ENCODE measurements at places on chromosomes 16 and 17.

DNA sequence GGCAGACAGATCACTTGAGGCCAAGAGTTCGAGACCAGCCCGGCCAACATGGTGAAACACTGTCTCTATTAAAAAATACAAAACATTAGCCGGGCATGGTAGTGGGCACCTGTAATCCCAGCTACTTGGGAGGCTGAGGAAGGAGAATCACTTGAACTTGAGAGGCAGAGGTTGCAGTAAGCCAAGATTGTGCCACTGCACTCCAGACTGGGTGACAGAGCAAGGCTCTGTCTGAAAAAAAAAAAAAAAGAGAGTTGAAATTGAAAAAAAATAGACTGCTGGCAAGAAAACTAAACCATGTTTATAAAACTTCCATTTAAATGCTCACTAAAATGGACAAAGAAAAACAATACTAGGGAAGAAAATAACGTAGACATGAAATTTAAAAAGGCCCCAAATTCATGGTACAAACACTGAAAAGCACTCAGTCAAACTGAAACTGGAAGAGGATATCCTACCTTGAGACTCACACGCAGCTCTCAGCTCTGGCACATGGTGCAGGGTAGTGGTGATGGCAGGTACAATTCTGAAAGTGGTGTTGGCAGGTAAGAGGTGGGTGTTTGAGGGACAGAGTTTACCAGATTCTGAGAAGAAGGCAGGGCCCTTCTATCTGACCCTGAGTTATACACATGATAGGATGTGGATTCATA, 19.3 kb downstream of the CNTROB start:
- no peak for DNase-seq

DNA sequence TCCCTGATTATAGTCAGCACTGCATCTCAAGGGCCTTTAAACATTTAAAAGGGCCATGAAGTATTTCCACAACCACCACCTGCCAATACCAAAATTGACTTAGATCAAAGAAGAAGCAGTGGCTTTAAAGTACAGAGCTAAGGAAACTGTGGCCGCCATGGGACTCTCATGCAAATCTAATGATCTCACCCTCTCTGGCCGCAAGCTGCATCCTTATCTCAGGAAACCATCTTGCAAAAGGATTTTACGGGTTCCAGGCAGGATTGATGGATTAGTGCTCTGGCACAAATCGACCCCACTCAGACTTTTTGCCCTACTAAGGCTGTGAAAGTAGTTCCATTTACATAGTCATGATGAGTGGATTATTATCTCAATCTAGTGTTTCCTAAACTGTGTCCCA, 22.6 kb downstream of the CDRT4 start:
- no peak for DNase-seq

GRCh38 chr16:14378131-14378551, 251.9 kb downstream of the PARN start:
- DNase-seq: no peak

GRCh38 chr17:65455972-65456343, 105.5 kb downstream of the AXIN2 start:
- no peak for DNase-seq

DNA sequence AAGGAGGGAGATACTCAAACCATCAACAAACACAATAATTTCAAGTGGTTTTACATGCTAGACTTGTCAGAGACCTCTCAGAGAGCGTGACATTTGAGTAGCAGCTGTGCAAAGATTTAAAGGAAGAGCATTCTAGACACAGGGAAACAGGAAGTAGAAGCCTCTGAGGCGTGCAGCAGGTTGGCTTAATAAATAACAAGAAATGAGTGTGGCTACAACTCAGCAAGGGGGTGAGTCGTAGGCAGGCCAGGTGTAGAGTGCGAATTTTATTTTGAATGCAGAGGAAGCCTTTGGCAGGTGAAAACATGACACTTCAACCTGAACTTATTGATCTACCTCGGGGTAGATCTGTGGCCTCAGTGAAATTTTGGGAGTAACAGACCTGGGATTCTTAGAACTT, 73.2 kb upstream of the MRTFB start:
- DNase-seq: no peak

GRCh38 chr16:54177862-54178477, 108.6 kb downstream of the IRX3 start:
- no peak for DNase-seq

- no peak for DNase-seq
These were observed 31.0 kb downstream of the SMARCE1 start for GRCh38 chr17:40616592-40616991.

- DNase-seq: no peak
These were observed at the start of gene COL1A1 for GRCh38 chr17:50201276-50201854. Gene COL1A1, minus strand, starts transcription at chr17:50201631. Its CDS starts 118 bp downstream, at chr17:50201513.

DNA sequence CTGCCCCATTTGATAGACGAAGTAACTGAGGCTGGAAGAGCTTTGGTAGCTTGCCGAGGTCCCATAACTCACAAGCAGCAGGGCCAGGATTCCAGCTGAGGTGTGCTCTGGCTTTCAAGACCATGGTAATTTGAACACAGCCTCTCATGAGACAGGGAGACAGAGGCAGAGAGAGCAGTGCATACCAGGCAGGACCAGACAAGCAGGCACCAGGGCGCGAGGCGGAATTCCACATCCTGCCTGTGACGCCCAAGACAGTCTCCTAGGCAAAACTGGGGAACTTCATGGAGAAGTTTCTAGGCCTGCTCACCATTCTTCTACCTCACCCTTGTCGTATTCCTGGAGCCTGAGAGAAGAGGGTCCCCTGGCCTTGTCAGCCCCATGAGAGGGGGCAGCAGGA, 19.2 kb downstream of the SDK2 start:
- DNase-seq: no peak

DNA sequence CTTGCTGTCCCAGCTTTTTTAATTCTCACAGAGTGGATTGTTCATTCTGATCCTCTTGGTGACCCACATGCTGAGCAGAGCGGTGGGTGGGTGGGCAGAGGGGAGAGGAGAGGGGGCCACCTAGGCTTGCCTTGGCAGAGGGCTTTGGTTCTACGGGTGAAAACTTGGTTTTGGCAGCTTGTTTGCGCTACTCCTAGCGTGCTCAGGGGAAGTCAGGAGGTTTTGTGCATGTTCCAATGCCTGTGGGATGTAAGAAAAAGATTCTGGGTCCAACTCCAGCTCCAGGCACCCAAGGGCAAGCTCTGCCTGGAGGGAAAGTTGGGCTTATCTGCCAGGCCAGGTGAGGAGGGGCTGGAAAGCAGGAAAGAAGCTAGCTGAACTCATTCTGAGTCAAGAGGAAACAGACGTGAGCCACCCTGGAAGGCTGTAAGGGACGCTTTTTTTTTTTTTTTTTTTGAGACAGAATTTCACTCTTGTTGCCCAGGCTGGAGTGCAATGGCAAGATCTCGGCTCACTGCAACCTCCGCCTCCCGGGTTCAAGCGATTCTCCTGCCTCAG, 169.1 kb downstream of the WSCD1 start:
- DNase-seq: no peak

- DNase-seq: no peak
These were observed 10.8 kb downstream of the GSG1L2 start for GRCh38 chr17:9811086-9811485.

DNA sequence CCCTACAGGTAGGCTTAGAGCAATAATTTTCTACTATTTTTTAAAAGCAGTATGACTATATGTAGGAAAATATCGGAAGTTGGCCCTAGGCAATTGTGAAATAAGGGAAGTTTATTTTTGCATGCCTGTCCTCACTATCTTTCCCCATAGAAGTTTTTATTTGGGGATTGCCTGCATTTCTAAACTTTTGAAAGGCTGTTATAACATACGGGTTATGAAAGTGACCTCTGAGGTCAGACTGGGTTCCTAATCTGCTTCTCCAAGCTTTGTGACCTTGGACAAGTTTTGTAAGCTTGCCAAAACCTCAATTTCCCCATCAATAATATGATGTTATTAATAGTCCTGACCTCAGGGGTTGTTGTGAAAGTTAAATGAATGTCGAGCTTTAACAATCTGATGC, 67.1 kb downstream of the ARHGAP44 start:
- DNase-seq: no peak

Data from hematopoietic multipotent progenitor cell treated with erythropoietin and hydrocortisone succinate and interleukin-3 and kit ligand, for 8 days (in vitro differentiated cells).